ENCODE measurements at places on chromosomes 3 and 15. TPM values are rescaled to one million over a fixed set of nuclear protein-coding genes. Genes with fewer than 3 reads are reported as not detected.

DNA sequence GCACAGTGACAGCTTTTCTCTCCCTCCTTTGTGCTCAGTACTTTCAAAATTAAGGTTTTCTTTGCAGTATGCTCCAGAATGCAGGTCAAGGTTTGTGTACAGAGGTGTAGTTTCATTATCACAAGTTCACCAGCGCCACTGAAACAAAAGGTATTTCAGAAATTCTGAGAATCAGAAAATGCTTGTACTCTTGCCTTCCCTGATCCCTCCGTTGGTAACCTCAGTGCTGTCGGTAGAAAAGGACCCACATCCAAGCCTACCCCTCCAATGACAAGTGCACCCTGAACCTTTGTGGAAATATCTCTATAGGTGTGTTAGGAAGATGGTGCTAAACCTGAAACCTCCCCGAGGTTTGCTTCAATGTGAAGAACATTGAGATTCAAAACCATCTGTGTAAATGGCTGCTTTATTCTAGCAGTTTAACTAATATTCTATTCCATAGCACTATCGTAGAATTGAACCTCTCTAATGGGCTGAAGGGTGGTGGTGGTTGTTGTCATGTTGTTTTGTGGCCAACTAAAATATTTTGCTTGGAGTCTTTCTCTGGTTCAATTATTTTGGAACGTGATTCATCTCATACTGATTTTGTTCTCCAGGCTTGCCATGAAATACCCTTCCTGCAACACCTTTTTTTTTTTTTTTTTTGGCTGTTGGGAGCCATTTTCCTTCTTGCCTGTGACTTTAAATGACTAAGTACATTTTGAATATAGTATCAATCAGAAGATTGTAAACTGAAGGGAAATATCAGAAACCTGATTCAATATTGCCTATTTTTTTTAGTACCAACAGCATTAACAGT, 20.7 kb downstream of the ZBTB38 start:
- DNase-seq = peak; percentile 75

- DNase-seq = no peak
Observed at GRCh38 chr15:34812369-34812768, 17.0 kb upstream of the ACTC1 start.

- DNase-seq = no peak
Observed at GRCh38 chr3:17942856-17943255, 200.4 kb upstream of the TBC1D5 start.

DNA sequence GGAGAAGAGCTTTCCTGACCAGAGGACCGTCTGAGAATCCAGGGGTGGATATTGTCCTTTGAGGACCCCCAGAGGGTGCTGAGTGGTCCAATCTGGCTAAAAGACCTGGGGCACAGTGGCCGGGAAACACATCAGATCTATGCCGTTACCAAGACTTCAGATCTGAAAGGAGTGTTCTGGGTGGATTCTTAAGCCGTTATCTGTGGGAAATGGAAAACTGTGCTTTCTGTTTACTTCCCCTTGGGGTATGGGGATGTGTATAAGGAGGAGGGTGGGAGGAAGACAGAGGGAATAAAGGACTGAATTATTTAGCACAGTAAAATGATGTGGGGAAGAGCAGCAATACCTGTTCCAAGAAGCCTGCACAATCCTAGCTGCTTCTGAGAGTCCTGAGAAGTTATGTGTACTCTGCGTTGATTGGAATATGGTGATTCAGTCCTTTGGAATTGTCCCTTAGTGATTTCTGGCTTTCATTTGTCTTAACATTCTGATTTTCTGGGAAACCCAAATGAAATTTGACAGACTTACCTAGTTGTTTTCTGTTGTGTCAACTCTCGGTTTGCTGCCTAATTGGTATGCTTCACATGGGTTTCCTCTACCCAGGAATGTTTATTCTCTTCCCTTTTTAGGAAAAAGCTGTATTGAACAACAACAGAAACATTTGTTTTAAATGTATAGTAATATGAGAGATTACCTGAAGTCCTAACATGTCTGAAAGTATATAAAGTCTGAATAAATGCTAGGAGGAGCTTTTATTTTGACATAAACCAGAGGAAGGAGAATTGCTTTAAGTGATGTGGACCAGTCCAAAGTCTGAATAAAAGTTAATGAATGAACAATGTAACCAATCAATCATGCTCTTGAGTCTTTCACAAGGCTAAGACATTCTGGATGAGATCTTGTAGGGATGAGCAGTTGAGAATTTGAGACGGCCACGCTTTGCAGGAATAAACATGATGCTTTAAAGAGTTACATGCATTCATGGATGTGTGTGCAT, 427.1 kb upstream of the C2CD4B start:
- no peak for DNase-seq

DNA sequence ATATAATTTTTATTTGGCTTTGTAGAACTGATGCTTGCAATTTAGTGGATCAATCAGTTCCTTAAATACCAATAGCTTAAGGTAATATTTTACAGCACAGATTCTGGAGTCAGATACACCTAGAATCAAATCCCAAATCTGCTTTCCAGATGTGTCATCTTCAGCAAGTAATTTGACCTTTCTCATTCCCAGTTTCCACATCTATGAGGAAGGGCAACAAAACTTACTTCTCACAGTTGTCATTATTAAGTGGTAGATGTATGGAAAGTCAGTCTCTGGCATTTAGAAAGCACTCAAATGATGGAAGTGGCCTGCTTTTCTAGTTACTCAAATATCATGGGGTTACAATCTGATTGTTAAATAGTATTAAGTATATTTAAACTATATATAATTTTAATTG, 767.0 kb downstream of the CADM2 start:
- no peak for DNase-seq

- peak; percentile 64 for DNase-seq
Observed at GRCh38 chr15:37995461-37996347, 61.3 kb downstream of the TMCO5A start.

- DNase-seq = no peak
Observed at GRCh38 chr3:160099834-160100233, 111.2 kb downstream of the IL12A start.

- DNase-seq = peak; percentile 93
Observed at GRCh38 chr15:70271422-70272088, 173.8 kb upstream of the TLE3 start.

GRCh38 chr3:38717355-38718240, 68.1 kb upstream of the SCN5A start:
- DNase-seq = no peak

DNA sequence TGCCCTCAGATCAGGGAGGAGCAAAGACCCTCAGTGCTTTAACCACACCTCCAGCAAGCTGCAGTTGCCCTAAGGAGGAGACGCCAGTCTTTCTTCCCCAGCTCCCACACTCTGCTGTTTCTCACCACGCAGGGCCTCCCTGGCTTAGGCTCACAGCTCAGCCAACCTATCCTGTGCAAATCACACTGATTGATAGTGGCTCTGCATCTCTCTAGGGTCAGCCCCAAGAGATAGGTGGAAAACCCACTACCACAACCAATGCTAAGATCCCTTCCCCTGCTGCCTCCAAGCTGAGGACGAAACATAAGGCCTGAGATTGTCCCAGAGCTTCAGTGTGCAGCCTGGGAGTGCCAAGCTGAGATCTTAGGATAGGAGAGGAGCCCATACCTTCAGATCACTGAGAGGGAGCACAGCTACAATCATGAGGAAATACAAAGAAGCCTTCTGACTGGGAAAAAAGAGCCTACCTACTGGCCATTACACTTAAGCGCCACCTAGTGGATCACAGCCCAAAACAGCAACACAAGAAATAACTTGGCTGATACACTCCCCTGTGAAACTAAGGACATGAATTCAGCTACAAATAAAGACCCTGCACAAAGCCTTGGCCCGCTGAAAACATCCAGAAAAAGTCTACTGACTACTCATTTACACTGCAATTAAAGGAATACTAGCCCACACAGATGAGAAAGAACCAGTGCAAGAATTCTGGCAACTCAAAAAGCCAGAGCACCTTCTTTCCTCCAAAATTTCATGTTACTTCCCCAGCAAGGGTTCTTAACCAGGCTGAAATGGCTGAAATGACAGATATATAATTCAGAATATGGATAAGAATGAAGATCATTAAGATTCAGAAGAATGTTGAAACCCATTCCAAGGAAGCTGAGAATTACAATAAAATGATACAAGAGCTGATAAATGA, 271.5 kb upstream of the DCBLD2 start:
- DNase-seq = peak; percentile 65

GRCh38 chr15:96058103-96058851, 272.2 kb upstream of the NR2F2 start:
- DNase-seq = no peak

- DNase-seq = no peak
Observed at GRCh38 chr3:37326801-37327200, 152.4 kb upstream of the LRRFIP2 start.

GRCh38 chr3:160402221-160403027, 3.0 kb downstream of the SMC4 start:
- peak; percentile 34 for DNase-seq

GRCh38 chr15:99157456-99157855, 52.6 kb downstream of the SYNM start:
- peak; percentile 72 for DNase-seq

- DNase-seq = peak; percentile 46
Observed at GRCh38 chr3:41933154-41933676, 28.7 kb downstream of the ULK4 start.

DNA sequence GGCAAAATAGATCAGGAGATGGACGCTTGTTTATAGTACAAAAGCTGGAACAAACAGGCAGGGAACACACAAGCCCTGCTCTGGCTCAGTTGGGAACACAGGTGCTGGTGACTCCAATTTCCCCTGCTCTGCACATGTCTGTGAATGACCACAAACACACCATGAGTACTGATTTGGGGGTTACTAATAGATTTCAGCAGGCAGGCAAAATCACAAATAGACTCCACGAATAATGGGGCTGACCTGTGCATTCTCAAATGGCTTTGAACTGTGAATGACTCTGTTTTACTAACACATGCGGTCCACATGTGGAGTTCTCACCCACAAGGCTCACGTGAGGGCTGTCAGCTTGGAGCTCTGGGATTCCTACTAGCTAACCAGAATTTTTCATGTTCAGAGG, 3.9 kb downstream of the RTP3 start:
- no peak for DNase-seq

- no peak for DNase-seq
Observed at GRCh38 chr15:68403161-68403941, 28.6 kb downstream of the ITGA11 start.

DNA sequence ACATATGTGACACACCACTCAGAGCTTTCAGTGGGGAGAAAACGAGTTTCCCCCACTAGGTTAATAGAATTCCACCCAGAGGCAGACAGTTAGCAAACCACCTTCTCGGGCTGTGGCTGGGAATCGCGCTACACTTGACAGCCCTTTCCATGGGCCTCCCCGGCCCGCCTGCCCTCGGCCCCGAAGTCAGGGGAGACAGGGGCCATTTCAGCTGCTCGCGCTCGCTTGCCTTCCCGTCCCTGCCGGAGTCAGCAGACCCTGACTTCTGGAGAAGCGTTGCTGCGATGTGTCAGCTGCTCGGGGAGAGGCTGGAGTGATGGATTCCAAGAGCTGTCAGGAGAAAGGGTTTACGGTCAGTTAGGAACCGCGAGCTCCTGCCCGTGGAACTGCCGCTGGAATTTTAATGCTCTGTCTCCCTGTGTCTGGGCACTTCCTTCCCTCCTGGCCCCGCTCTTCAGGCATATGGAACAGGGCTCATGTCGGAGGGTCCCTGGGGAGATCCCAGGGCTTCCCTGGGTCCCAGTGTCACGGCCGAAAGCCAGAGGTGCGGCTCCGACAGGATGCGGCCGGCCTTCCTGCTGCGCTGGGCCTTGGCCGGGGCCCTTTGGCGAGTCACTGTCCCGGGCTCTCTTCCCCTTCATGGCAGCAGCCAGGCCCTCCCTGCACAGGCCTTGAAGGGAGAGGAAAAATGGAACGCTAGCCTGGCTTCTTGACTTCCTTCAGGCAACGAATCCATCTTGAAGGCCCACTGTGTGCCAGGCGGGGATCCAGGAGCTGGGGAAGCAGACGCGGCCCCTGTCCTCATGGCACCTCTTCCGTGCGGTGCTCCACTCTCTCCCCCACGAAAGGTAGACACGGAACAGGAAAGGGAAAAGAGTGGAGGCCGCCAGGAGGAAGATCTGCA, 38.4 kb upstream of the VPS8 start:
- DNase-seq = no peak

- no peak for DNase-seq
Observed at GRCh38 chr3:54777141-54777540, 150.7 kb downstream of the LRTM1 start.

- no peak for DNase-seq
Observed at GRCh38 chr3:76367281-76367680, 581.9 kb upstream of the ZNF717 start.

- no peak for DNase-seq
Observed at GRCh38 chr3:188152660-188153436, 1.1 kb upstream of the LPP start.

- DNase-seq = no peak
Observed at GRCh38 chr15:47184003-47184907, 533.0 kb upstream of the SEMA6D start.

DNA sequence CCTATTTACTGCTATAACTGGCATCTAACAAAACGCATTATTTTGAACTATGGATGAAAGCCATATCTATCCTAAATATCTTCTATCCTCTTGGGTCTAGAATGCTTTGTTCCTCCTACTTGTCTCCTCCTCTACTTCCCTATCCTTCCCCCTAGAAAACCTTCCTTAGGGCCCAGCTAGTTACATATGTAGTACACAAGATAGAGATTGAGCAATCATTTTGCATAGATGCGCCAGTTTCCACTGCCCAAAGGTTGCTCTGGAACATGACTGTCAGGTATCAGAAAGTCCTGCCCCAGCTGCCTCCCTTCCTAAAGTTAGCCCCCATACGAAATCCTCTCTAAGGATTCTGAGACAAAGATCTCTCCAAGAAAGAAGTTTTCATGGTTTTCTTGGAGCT, 55.1 kb downstream of the GPR160 start:
- no peak for DNase-seq

- DNase-seq = no peak
Observed at GRCh38 chr3:184559336-184559735, 2.2 kb upstream of the EPHB3 start.

The FES gene
- total RNA-seq = 52.5 TPM

The ITIH1 gene
- total RNA-seq = not detected

The VIPR1 gene
- total RNA-seq = 0.38 TPM

The CKMT1A gene
- not detected for total RNA-seq

The ABCC5 gene
- total RNA-seq = 10.1 TPM

The NEIL1 gene
- 8.0 TPM for total RNA-seq

The CHRFAM7A gene
- 0.76 TPM for total RNA-seq

The SLC38A3 gene
- under 0.01 TPM for total RNA-seq

The ECT2 gene
- 18.1 TPM for total RNA-seq

The GXYLT2 gene
- 0.13 TPM for total RNA-seq

The FEZF2 gene
- total RNA-seq = not detected

The RASL12 gene
- not detected for total RNA-seq

The CADPS gene
- not detected for total RNA-seq

The CD200R1 gene
- total RNA-seq = not detected

The IL12A gene
- not detected for total RNA-seq

The NEDD4 gene
- total RNA-seq = 25.7 TPM
